ENCODE measurements at places on chromosomes 7 and 10.

GRCh38 chr10:78173360-78174015 lies 139.8 kb downstream of the RPS24 start:
- no peak for DNase-seq

DNA sequence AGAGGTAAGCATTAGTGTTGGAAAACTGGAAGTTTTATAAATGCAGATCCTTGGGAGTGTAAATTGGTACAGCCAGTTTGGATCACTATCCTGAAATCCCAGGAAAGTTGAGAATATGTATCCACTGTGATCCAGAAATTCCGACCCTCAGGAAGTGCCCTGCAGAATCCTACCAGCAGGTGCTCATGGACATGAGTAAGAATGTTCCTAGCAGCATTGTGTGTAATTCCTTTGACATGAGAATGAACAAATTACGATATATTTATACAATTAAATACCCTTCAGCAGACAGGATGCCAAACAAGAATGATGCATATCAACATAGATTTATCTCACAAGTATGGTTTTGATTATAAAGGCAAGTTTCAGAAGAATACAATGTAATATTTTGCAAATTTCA lies 181.6 kb downstream of the XPNPEP1 start:
- no peak for DNase-seq

DNA sequence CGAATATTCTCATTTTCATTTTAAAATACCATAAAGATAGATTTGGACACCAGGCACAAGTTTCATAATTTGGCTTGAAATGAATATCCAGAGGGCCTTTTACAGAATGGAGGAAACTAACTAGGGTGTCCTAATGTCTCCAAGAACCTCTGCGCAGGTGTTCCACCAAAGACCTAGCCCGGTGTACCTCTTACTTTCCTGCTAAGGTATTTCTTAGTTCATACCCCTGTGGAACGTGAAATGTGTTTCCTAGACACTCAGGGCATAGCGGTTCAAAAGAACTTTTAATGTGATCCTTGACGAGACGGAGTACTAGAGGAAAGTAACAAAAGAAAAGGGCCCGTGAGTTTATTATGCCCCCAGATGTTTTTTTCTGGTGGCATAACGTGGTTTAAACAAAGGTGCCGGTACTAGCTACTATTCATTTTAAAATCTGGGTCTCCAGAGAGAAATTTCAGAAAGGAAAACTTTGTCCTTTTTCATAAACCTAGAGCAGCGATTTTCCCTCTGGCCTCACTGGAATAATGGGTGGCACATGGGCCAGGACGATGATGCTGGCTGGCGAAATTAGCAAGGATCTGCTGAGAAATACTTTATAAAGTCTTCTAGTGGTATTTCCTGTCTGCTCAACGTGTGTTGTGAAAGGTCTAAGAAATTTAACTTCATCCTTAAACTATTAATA lies 1.4 kb downstream of the APBB1IP start:
- no peak for DNase-seq

DNA sequence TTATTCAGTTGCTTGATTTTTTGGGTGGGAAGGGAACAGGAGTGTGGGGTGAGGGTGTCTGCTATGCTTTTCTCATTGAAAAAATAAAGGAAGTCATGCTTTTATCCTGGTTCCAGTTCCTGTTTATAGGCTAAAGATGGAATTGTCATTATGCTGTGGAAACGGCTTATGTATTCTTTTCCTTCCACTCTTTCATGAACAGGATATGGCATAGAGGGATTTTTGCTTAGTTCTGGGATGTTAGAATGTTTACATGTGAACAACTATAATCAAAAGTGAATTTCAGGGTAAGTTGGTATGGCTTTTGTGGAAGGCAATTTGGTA lies 35.9 kb upstream of the PTPN12 start:
- DNase-seq: no peak

GRCh38 chr10:23643111-23643780 lies 204.4 kb downstream of the OTUD1 start:
- no peak for DNase-seq

Data from activated naive CD4-positive, alpha-beta T cell treated with anti-CD3 and anti-CD28 coated beads, Interleukin-2, amount 10 ng/mL, durations not matched to agents 7 days and 5 days (primary cell).